ENCODE measurements at places on chromosomes 4 and X. TPM values are rescaled to one million over a fixed set of nuclear protein-coding genes. Genes with fewer than 3 reads are reported as not detected.

The STARD8 gene
- total RNA-seq: 9.9 TPM

DNA sequence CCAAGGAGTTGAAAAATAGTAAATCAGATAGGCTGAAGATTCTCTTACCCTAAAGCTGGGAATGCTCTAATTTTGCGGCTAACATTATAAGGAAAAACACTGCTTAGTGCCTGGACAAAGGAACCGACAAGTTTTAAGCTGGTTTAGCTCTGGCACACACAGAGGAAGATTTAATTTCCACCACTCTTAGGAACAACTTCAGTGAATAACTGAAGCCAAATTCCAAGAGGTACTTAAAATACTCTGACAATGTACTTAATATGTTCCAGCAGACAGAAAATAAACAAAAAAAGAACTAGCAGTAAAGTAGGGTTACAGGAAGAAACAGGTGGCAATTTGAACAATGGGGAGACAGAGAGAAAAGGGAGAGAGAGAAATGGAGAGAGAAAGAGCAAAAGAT is 340.8 kb upstream of the NDST4 start:
- DNase-seq: no peak

- no peak for DNase-seq
Measured at GRCh38 chr4:71558248-71558647, 219.4 kb downstream of the SLC4A4 start.

The FRAS1 gene
- 33.1 TPM for total RNA-seq

The SLC6A14 gene
- total RNA-seq: 1.1 TPM

Measured in type B pancreatic cell (in vitro differentiated cells).